ENCODE measurements at places on chromosomes 11 and 22. TPM values are rescaled to one million over a fixed set of nuclear protein-coding genes. Genes with fewer than 3 reads are reported as not detected.

DNA sequence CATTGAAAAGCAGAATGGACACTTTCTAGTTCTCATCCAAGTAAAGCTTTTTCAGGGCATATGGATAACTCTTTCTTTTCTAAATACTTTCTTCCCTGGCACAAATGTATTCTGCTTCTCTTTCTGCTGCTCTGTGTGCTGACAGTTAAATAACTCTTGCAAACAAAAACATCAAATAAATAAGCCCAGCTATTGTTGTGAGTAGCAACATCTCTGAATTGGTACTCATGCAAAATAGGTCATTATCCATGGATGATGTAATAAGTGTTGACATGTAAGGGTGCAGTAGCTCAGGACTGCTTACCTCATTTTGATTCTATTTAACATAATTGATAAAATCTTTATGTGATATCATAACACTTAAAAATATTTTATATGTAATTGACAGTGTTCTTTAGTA lies 164.3 kb downstream of the MSANTD4 start:
- no peak for DNase-seq

DNA sequence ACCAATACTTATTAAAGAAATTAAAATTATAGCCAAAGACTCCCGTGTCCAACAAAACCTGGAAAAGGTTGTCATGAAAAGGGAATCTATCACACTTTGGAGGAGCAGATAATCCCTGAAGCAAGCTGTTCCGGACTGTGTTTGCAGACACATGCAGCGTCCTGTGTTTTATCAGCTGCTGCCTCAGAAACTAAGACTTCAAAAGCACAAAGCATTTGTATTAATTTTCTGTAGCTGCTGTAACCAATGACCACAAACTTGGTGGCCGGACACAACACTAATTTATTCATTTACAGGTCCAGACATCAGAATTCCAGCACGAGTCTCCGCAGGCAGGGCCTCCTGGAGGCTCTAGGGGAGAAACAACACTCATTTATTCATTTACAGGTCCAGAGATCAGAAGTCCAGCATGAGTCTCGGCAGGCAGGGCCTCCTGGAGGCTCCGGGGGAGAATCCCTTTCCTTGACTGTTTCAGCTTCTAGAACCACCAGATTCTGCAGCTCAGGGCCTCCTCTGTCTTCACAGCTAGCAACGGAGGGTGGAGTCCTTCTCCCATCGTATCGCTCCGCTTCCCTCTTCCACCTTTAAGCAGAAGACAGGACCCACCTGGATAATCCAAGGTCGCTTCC lies 465.3 kb downstream of the BRD1 start:
- peak; percentile 9 for DNase-seq

- no peak for DNase-seq
Measured at GRCh38 chr11:29842061-29842460, 174.8 kb downstream of the KCNA4 start.

GRCh38 chr22:19377565-19378343 lies 53.8 kb downstream of the HIRA start:
- DNase-seq: no peak

- peak; percentile 70 for DNase-seq
Measured at GRCh38 chr22:39148727-39149535, 3.5 kb downstream of the CBX7 start.

GRCh38 chr11:119340335-119341221 lies at the start of gene C1QTNF5:
TSS of gene C1QTNF5 (minus strand) at chr11:119340883. CDS start at chr11:119340397, 486 bp downstream.
- no peak for DNase-seq

GRCh38 chr11:30314625-30315024 lies 8.3 kb upstream of the ARL14EP start:
- no peak for DNase-seq

- DNase-seq: no peak
Measured at GRCh38 chr11:122920579-122920978, 38.0 kb downstream of the JHY start.

GRCh38 chr22:44256556-44257485 lies 55.9 kb downstream of the SHISAL1 start:
- DNase-seq: peak; percentile 6

DNA sequence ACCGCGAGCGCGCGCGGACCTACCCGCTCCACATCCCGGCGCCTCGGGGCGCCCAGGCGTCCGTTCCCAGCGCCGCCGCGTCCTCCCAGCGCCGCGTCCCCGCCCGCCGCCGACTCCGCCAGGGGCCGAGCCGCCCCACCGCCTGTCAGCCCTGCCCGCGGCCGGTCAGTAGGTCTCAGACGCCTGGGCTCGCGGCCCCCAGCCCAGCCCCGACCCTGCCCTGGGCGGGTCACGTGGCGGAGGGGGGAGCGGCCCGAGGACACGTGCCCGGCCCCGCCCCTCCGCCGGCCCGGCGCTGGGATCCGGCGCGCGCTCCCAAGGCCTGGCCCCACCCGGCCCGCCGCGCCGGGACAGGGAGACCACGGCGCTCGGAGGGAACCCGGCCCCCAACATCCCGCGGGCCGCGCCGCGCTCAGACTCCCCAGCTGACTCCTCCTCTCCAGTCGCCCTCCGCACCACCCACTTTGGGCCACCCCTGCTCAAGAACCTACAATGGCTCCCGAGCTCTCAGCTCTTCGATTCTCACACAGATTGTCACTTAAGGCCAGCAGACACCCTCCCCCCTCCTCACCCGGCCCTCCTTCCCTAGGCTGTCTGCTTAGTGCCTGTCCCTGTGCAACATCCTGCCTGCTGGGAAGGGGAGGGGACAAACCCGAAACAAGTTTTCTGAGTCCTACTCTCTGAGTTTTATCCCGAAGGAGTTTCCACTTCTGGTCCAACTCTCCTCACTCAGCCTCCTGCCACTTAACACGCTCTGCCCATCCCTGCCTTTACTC lies at the start of gene RAB3IL1:
TSS of gene RAB3IL1 (minus strand) at position 233 of the 776 bp plus-strand sequence. CDS start at position 34, 199 bp downstream.
- DNase-seq: no peak

DNA sequence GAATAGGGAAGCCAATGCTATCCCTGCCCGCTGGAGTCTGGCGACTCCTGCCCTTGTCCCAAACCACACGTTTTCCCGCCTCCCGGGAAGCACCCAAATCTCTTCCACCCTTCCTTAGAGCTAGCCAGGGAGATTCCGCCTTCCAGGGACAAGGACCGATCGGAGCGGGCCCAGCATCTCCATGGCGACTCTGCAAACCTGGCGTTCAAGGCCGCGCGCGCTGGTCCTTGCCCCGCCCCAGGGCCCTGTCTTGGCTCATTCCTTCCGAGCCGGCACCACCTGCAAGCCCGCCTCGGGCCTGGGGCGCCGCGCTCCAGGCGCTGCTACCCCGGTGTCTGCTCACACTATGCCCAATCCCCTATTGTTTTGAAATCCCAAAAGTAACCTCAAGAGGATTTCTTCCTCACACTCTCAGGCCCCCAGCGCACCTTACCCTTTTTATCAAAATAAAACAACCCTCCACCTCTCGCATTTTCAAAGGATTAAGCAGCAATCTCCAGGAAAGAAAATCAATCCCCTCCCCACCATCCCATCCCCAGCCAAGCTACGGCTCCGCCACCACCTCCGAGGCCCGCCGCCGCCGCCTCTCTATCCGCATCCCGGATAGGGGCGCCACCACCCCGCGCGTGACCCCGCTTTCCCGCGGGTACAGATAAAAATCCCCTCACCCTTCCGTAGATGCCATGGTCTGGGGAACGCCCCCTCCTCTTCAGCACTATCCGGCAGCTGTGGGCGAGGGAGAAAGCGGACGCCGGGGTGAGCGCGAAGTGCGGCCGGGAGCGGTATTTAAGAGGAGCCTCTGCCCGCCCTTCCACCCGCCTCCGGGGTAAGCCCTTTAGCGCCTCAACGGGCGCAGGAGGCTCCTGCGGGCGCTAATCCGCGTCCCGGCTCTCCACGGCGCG lies 825 bp downstream of the SLC1A2 start:
- no peak for DNase-seq

DNA sequence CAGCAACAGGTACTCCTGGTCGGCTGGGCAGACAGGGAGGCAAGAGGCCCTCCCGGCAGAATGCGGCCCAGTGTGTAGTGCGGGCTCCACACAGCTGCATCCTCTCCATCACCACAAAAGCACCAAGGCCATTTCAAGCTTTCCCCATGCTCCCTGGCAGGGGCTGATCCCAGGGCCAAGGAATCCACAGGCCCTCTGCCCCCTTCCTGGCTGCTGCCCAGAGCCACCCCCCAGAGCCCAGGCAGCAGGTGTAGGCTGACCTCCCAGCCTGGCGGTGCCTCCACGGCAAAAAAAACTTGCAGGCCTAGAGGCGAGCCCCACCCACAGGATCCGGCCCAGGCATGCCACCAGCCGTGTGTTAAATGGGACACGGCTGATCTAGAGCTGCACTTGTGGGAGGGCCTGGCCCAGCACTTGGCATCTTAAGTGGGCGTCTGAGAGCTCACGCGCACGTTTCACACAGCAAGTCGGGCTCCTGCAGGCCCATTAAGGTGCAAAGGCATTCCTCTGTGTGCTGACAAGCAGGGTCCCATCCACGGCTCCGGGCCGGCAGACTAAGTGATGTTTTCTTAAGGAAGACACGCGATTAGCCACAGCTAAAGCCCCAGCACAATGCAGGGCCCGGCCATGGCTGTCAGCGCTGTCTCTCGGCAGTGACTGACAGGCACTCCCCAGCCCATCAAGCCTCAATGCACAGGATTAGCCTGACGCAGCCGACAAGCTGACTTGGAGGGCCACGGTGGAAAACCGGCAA lies 19.8 kb upstream of the GNB1L start:
- peak; percentile 43 for DNase-seq

DNA sequence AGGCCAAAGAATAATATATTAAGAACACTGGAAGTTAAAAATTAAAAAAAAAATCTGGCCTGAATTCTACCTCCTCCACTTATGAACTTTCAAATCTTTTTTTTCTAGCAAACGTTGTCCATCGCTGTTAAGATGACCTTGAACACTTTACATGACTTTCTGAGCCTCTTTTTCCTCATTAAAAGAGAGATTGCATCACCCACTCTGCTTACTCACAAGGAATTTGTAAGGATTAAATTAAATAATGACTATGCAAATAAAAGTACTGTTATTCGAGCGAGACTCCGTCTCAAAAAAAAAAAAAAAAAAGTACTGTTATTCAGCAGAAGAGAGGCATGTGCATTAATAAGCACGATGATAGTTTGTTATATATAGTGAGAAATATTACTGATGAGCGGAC lies 285.1 kb upstream of the CCDC90B start:
- no peak for DNase-seq

The SMARCB1 gene
- total RNA-seq: 66.9 TPM

The MOV10L1 gene
- total RNA-seq: not detected

Data from activated CD4-positive, alpha-beta memory T cell treated with anti-CD3 and anti-CD28 coated beads, Interleukin-2, amount 10 ng/mL, durations not matched to agents 7 days and 5 days (primary cell).